ENCODE measurements at places on chromosomes 11 and 22.

GRCh38 chr11:2802389-2803185 is 83.0 kb downstream of the CDKN1C start:
- DNase-seq: no peak

DNA sequence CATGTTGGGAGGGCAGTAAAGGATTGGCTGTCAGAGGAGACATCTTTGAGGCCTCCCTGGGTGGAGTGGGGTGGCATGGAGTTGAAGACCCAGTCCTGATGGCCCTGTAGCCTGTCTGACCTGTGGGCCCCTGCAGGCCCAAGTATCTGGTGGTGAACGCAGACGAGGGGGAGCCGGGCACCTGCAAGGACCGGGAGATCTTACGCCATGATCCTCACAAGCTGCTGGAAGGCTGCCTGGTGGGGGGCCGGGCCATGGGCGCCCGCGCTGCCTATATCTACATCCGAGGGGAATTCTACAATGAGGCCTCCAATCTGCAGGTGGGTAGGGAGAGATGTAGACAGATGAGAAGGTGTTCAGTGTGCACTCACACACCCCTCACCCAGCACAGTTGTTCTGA is 2.6 kb downstream of the NDUFV1 start:
- DNase-seq: no peak

- no peak for DNase-seq
These were observed 434.4 kb downstream of the METTL15 start for GRCh38 chr11:28542561-28542960.

DNA sequence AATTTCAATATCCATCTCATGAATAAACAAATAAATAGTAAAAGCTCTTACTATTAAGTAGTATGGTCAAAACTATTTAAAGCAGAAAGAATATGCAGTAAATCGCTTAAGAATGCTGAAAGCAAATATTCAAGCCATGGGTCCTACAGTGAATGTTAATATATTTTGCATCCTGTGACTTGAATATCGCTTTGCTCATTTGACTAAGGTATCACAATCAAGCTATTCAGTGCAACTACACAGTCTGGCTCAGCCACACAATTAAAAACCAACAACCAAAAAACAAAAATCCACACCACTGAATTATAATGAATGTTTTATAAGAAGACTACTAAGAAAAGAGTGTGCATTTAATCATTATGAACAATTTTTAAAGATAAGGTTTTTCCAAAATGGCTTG is 45.3 kb downstream of the RAB6A start:
- DNase-seq: no peak

- DNase-seq: no peak
These were observed 549.3 kb downstream of the BRD1 start for GRCh38 chr22:49278340-49278739.

- peak; percentile 16 for DNase-seq
These were observed 48.2 kb downstream of the GLYATL2 start for GRCh38 chr11:58796333-58796732.

DNA sequence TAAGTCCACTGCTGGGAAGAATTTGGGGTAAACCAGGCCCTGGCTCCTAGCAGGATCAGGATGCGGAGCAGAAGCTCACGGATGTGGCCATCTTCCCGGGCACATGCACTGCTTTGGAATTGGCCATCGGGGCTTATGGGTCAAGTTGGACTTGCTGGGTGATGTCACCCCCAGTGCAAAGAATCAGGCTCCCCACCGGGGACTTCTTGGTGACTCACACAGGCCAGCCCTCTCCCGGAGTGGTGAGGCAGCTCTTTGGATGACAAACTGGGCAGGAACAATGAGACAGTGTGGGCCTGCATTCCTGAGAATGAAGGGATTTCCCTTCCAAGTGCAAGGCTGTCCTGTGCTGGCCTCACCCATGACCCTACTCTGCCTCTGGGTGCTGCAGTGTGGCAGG is 128.8 kb upstream of the ANO1 start:
- DNase-seq: no peak

DNA sequence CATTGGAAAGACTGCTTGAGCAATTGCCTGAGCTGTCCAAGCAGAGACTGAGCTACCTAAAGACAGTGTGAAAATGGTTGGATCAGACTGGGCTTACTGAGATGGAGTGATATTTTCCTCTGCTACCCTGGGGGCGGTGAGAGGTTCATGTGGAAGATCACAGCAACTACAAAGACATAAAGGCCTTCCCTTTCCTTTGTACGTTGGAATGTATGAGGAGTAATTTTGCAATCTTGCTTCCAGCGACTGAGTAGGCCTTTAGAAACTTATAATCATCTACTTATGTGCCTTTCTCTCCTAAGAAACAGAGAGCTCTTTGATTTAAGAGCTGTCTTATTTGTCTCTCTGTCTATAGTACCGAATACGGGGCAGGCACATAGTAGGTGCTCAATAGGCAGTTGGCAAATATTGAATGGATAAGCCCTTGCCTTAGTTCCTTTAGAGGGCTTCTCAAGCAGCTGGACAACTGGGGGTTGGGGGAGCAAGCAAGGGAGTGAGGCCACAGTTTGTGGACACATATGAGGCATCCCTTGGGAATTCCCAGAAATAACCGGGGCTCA is 2.4 kb upstream of the HEPACAM start:
- DNase-seq: no peak

DNA sequence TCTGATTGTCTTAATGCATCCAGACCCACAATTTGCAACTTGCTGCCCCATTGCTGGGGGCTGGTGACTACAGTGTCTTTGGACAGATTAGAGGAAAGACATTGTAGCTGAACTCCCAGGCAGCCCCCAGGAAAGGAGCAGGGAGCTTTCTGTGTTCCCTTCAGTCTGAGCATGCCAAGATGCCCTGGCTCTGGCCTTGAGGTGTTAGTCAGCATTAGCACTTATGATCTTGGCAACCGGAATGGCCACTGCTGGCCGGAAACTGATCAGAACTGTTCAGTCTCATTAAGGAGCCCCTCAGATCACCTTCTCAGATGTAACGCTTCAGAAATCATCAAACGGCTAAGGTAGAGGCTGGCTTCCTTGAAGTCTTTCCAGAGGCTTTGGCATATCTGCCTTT is 195.2 kb downstream of the NAV2 start:
- DNase-seq: no peak

DNA sequence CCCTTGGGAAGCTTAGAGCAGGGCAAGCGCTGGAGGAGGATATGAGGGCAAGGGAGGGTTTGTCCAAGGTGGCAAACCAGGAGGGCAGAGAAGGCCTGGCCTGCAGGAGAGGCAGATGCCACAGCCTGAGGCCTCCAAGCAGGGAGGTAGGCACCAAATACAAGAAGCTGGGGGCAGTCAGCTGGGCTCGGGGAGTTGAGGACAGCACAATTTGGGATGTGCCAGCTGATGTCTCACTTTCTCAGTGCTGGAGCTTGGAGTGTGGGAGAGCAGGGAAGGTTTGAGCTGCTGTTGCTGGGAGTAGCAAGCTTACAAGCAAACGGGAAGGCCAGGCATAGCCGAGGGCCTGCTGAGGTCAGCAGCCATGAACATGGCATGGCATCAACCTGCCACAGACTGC is 4.0 kb downstream of the ZDHHC24 start:
- no peak for DNase-seq

- no peak for DNase-seq
These were observed at the start of gene CD3E for GRCh38 chr11:118304568-118305248. TSS of gene CD3E (plus strand) at chr11:118304730. CDS start at chr11:118304953, 223 bp downstream.

- DNase-seq: no peak
These were observed 8.2 kb downstream of the C11orf21 start for GRCh38 chr11:2293531-2293971.

- no peak for DNase-seq
These were observed 104.8 kb downstream of the RPL27A start for GRCh38 chr11:8787372-8787771.

GRCh38 chr11:103202048-103202651 is 92.9 kb downstream of the DYNC2H1 start:
- peak; percentile 18 for DNase-seq

- DNase-seq: no peak
These were observed 906.3 kb downstream of the DLG2 start for GRCh38 chr11:84720706-84721402.

- DNase-seq: no peak
These were observed 87.2 kb downstream of the PHF21A start for GRCh38 chr11:46034041-46034440.

GRCh38 chr11:70661761-70662501 is 263.6 kb downstream of the CTTN start:
- DNase-seq: peak; percentile 27

- DNase-seq: no peak
These were observed 10.3 kb upstream of the FADD start for GRCh38 chr11:70192666-70193410.

- no peak for DNase-seq
These were observed 57.9 kb downstream of the DENND5A start for GRCh38 chr11:9207229-9207628.

- DNase-seq: no peak
These were observed 39.1 kb upstream of the SHISAL1 start for GRCh38 chr22:44351685-44352377.

GRCh38 chr22:23756891-23757290 is 2.7 kb upstream of the VPREB3 start:
- DNase-seq: no peak

GRCh38 chr11:15754221-15754620 is 602.1 kb downstream of the SOX6 start:
- no peak for DNase-seq

DNA sequence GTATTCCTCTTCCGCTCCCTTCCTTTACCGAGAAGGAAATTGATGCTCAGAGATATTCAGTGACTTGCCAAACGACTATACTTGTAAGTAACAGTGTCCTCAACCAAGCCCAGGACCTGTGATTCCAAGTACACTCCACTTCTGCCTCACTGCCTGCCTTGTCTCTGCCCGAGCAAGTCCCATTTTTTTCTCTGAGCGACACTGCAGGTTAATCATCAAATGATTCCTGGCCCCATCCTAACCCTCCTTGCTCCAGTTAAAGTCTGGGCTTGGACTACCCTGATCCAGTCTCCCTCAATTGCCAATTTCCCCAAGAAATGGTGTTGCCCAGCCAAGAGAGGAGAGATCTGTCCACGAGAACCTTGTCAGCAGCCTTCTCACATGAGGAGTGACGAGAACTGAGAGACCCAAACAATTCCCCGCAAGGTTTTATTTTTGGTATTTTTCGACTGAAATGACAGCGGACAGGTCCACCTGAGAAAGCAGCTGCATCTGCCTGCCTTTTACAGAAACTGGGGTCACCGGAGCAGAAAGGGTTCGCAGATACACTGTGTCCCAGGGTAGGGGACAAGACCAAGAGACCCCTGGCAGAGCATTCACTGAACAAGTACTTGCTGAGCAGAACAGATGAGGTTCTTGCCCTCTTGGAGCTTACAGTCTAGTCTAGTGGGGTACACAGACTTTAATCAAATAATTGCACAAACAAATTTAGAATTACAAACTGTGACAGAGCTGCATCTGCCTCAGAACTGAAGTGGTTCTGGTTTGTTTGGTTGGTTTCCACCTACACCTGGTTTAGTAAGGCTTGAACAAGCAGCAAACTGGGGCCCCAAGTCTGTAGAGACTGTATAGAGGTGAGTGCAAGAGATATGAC is 11.4 kb downstream of the POU2AF1 start:
- DNase-seq: no peak

GRCh38 chr11:132987936-132988335 is 544.4 kb downstream of the OPCML start:
- DNase-seq: no peak

GRCh38 chr22:17552737-17553136 is 10.6 kb upstream of the SLC25A18 start:
- DNase-seq: no peak

DNA sequence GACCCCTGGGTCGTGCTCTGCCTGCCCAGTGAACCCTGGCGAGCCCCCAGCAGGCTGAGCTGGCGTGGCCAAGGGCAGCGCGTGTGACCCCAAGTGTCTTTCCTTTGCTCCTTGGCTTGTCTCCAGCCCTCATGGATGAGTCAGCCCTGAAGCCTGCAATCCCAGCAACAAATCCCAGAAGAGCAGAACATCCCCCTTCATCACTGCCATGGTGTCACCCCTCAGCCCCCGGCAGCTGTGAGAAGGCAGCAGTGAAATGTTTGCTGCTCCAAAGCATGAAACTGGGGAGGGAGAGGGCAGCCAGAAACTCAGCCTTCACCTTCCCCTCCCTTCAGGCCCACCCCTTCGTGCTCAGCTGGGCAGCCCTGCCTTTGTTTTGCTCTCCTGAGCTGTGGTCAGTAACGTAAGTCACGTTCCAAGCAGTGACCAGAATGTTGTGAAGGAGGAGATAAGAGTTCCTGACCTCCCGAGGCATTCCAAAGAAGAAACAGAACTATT is 29.8 kb downstream of the ADAMTS15 start:
- no peak for DNase-seq

DNA sequence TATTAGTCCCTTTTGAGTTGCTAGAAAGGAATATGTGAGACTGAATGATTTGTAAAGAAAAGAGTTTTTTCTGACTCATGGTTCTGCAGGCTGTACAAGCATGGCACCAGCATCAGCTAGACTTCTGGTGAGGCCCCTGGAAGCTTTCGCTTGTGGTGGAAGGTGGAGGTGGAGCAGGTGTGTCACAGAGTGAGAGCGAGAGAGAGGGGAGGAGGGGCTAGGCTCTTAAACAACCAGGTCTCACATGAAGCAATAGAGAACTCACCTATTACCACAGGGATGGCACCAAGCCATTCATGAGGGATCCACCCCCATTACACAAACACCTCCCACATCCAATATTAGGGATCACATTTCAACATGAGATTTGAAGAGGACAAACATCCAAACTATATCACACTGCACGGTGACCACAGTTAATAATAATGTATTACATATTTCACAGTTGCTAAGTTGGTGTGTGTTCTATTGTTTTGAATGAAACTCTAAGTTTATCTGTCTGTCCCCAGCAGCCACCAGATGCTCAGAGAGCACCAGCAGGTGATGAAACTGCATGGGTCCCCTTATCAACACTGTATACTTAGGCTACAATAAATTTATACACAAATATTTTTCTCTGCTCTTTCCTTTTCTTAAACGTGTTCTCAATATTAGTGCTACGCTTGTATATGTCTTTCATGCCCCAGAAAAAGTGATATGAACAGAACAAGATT is 14.1 kb downstream of the ZFP91 start:
- no peak for DNase-seq

Measured in SK-N-DZ (cell line).